ENCODE measurements at places on chromosomes 5 and 9.

GRCh38 chr9:85943757-85944430 is 2.9 kb downstream of the NAA35 start:
- no peak for DNase-seq

- no peak for DNase-seq
Observed at GRCh38 chr9:9041756-9042155, 1242.2 kb upstream of the DMAC1 start.

GRCh38 chr9:3435732-3436131 is 90.1 kb downstream of the RFX3 start:
- no peak for DNase-seq

- DNase-seq: no peak
Observed at GRCh38 chr9:75996726-75997125, 106.3 kb downstream of the PCSK5 start.

- no peak for DNase-seq
Observed at GRCh38 chr9:80143899-80144298, 572.1 kb downstream of the TLE4 start.

GRCh38 chr5:93281980-93282772 is 298.8 kb downstream of the NR2F1-AS1 start:
- DNase-seq: no peak

- no peak for DNase-seq
Observed at GRCh38 chr9:28925157-28925556, 1351.9 kb upstream of the C9orf72 start.

DNA sequence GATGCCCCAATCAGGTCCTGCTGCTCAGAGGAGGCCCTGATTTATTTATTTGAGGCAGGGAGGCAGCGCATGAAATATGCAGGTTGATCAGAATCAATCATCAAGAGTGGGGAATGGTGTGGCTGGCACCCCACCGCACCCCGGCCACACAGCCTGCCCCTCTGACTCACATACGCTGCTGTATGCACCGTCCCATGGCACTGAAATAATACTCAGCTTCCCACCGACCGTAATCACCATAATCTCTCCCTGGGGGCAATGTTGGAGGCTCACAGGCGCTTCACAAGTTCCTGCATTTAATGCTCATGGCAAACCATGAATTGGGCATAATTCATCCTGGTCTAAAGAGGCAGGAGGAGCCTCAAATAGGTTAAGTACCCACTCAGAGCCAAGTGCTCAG is 141.2 kb upstream of the TBC1D2 start:
- DNase-seq: no peak

DNA sequence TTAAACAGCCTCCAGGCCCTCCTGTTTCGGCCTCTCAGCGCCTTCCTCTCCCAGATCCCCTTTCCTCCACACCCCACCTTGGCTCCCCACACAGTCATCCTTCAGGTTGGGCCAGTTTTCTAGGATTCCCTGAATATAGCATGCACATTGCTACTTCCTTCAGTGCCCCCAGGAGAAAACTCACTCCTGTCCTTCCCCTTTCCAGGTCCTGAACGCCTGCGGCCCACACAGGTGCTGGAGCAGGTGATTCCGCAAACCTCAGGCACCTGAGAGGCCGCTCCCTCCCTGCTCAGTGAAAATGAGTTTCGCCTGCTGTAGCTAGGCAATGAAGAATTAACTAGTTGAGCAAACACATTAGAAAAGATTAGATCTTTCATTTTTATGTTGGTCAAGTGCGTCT is 185.0 kb downstream of the MED10 start:
- DNase-seq: no peak

- DNase-seq: no peak
Observed at GRCh38 chr5:170867825-170868224, 6.0 kb downstream of the RANBP17 start.

DNA sequence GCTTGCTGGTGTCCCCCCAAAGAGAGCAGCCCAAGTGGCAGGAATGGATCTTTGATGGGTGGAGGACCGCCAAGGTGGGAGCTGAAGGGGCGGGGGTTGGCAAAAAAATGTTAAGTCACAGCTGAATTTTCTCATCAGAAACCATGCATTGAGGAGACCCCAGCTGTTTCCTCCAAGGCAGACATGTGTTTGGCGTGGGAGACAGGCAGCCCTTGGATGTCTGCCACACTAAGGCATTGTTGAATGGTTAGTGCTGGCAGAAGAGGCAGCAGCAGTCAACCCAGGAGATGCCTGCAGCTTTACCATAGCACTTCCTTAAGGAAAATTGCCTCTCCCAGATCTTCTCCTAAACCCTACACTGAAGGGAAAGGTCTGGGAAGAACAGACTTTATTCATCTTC is 394.9 kb upstream of the CD180 start:
- DNase-seq: no peak

DNA sequence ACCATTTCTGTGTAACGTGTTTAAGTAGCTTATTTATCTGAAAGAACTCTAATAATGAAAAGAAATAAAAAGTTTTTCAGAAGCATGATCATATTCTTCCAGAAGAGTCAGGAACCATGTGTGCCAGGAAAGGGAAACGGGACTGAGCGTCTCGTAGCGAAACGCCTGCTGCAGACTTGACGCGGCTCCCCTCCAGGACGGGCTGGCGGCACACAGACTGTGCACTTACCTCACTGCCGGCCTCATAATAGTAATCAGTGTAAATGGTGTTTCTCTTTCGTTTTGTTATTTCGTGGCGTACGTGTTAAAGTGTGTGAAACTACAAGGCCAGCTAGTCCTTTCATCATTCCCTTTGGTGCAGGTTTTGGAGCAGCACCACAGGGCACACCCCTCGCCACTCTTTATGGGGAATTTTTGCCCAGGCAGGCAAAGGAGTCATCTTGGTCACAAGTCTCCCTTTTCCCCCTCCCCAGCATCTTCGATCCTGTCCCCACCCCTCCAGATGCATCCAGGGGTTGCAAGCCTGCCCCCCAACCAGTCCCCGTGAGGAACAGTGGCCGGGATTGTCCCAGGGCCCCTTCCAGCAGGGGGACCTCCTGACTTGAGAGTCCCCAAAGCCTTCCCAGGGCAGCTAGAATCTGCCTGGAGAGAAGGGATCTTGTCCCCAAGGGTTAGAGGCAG is 233.1 kb downstream of the FANCC start:
- DNase-seq: no peak

- no peak for DNase-seq
Observed at GRCh38 chr5:149094996-149095395, 32.1 kb upstream of the SH3TC2 start.

GRCh38 chr9:79660615-79661014 is 88.8 kb downstream of the TLE4 start:
- DNase-seq: no peak

- no peak for DNase-seq
Observed at GRCh38 chr5:78630047-78630446, 18.5 kb downstream of the LHFPL2 start.

- no peak for DNase-seq
Observed at GRCh38 chr5:170451747-170452365, 52.0 kb upstream of the KCNIP1 start.
